Suppressor macrophage treated with lipopolysaccharide for 4 hours (primary cell): ENCODE measurements at places on chromosomes 11 and 22.

DNA sequence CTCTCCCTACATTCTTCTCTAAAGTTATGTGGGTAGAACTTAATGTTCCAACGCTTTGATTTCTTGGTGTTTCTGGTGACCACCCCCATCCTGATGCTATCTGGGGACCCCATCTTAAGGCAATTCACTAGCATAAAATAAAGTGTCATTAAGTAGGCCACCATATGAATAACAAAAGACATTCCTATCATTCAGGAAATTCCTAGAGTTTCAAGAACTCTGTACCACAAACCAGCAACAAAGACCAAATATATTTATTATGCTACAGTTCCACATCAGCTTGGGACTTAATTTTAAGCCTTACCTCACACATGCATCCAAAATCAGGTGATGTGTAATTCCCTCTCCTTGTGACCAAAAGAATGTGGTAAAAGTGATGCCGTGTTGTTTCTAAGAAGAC lies 254.6 kb upstream of the LRRC4C start:
- DNase-seq = no peak

DNA sequence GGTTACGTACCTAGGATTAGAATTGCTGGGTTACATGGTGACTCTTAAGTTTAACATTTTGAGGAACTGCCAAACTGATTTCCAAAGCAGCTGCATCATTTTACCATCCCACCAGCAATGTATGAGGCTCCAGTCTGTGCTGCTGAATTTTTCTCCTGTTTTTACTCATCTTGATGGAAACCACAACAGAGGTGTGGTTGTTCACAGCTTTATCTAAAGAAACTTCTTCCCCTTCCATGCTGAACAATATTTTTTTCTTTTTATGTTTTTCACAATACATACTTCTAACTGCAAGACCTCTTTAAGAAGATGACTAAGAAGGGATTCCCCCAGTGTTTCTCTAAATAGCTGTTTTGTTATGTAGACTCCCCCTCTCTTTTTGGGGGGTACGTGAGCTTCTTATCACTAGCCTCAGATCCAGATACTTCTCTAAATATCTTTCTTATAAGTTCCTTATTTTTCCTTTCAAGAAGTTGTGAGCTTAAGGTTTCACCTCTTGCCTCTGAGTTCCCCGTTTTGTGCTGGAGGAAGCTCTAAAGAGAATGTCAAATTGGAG lies 24.0 kb downstream of the TCP11L1 start:
- DNase-seq = peak; percentile 63

GRCh38 chr11:45451766-45452440 lies 165.8 kb upstream of the SYT13 start:
- DNase-seq = no peak

DNA sequence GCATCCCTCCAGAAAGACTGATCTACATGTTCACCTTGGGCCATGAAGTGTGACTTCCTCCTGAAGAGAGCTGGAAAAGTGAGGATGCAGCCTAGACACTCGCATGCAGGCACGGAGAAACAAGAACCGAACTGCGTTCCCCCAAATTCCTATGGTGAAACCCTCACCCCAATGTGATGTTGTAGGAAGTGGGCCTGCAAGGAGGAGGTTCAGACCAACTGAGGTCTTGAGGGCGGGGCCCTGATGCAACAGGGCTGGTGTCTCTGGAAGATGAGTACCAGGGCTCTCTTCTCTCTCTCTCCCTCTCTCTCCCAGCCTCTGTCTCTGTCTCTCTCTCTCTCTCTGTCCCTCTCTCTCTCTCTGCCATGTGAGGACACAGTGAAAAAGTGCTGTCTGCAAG lies 501.1 kb downstream of the BRD1 start:
- DNase-seq = no peak

GRCh38 chr11:36012979-36013378 lies 69.1 kb downstream of the LDLRAD3 start:
- DNase-seq = peak; percentile 23

DNA sequence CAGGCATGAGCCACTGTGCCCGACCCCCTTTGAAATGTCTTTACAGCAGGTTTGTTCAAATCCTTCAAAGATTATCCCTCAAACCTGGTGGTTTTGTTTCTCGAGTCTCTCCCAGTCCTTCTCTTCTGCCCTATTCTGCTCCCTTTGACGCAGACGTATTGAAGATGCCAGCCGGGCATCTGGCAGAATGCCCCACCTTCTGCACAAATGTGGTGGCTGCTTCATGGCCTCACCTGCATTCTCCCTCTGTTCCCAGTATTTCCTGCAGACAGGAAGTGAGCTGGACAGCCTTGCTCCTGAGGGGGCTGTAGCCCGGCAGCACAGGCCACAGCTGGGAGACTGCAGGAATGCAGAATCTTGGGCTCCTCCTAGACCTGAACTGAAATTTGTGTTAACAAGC lies 4.8 kb upstream of the NAP1L4 start:
- DNase-seq = no peak

- peak; percentile 55 for DNase-seq
Observed at GRCh38 chr11:58912124-58912523, 27.2 kb upstream of the GLYATL1 start.
